ENCODE measurements at places on chromosomes 12 and 14. TPM values are rescaled to one million over a fixed set of nuclear protein-coding genes. Genes with fewer than 3 reads are reported as not detected.

GRCh38 chr12:21882635-21883034, 58.6 kb downstream of the ABCC9 start:
- DNase-seq = no peak

Gene GLIPR1L1
- 0.65 TPM for polyA plus RNA-seq

Gene GPN3
- 36.1 TPM for polyA plus RNA-seq

DNA sequence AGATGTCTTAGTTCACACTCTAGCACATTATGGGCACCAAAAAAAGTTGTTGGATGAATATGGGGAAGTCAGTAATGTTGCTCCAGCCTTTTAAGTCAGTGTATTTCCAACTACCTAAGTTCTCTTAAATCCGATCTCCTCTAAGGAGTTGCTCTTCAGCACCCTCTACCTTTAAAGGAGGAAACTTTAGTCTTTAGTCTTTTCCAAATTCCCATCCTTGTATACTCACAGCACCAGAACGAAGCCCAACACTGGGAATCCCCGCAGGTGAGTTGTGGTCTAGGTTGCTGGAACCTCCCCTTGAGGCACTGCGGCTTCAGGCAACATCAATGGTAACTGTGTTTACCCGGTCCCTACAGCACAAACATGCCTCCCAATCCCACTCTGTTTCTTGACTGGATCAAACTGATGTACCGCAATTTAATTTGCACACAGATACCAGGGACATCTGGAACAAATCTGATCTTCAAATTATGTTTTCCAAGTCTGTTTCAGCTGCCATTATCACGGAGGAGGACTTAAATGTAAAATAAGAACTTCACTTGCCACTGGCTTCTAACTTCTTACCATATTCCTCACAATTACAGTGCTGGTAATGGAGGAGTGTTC, 179.0 kb downstream of the FOXN3 start:
- DNase-seq = no peak

Gene PRKD1
- polyA plus RNA-seq = 32.4 TPM

DNA sequence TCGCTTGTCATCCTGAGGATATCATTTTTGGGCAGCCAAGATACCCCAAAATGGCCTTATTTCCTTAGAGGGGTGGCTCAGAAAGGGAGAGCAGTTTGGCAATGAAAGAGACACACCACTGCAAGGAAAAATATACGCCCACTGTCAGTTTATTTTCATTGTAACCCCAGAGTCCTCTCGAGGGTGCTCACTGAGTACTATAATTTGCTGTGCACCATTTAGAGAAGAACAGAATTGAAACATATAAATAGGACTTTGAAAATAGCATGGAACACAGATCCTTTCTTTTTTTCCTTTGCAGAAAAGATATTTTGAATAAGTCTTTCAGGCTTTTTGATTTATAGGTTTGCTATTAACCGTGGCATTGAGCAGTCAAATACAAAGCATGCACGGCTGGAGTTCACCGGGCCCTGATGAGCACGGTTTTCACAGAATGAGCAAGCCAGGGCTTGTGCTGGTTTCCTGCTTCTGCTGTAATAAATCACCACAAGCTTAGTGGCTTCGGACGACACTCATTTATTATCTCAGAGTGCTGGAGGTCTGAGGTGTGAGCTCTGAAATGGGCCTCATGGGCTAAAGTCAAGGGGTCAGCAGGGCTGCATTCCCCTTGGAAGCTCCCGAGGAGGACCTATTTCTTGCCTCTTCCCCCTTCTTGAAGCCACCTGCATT, 152.3 kb downstream of the ZNF664 start:
- no peak for DNase-seq

Measured in renal pelvis (tissue), 12 donors.